ENCODE measurements at places on chromosomes 1 and 21. TPM values are rescaled to one million over a fixed set of nuclear protein-coding genes. Genes with fewer than 3 reads are reported as not detected.

- DNase-seq, result no peak
Measured at GRCh38 chr21:41656946-41657525, 109.8 kb downstream of the RIPK4 start.

- DNase-seq, result no peak
Measured at GRCh38 chr1:209767706-209768105, 11.9 kb downstream of the TRAF3IP3 start.

The GORAB gene
- 16.5 TPM for total RNA-seq

The TIAM1 gene
- total RNA-seq, result 0.03 TPM

The VASH2 gene
- total RNA-seq, result 0.68 TPM

The PRRX1 gene
- 1.8 TPM for total RNA-seq

GRCh38 chr1:109622895-109623294 lies 3.3 kb downstream of the AMPD2 start:
- no peak for DNase-seq

GRCh38 chr1:98368995-98369394 lies 292.5 kb upstream of the SNX7 start:
- no peak for DNase-seq

GRCh38 chr21:44357064-44357837 lies 3.8 kb downstream of the TRPM2 start:
- no peak for DNase-seq

- DNase-seq, result no peak
Measured at GRCh38 chr1:56867491-56867890, 12.9 kb downstream of the C8A start.

The SH2D1B gene
- total RNA-seq, result not detected

The CYP4B1 gene
- not detected for total RNA-seq

DNA sequence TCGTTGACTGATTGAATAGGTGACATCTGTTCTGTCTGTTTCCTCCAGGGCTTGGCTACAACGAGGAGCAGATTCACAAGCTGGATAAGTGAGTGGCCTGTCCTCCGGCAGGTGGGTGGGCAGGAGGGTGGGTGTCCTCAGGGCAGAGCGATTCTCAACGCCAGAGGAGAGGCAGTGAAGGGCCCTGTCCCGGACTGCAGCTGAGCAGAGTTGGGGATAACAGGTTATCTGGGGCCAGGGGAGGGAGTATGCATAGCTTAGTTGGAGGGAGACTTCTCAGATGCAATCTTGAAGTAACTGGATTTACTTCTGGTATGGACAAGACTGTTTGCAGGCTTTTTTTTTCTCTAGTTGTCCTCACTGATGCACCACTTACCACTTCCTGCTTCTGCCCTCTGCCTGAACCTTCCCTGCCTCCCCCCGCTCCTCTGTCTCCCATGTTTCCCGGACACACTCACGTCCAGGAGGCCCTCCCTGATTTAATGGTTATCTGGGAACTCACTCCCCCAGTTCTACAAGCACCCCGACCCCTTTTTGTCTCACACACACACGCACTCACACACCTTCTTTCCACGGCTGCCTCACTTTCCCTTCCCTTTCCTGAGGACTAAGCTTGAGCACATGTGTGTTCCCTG lies 16.4 kb upstream of the RASSF5 start:
- no peak for DNase-seq

DNA sequence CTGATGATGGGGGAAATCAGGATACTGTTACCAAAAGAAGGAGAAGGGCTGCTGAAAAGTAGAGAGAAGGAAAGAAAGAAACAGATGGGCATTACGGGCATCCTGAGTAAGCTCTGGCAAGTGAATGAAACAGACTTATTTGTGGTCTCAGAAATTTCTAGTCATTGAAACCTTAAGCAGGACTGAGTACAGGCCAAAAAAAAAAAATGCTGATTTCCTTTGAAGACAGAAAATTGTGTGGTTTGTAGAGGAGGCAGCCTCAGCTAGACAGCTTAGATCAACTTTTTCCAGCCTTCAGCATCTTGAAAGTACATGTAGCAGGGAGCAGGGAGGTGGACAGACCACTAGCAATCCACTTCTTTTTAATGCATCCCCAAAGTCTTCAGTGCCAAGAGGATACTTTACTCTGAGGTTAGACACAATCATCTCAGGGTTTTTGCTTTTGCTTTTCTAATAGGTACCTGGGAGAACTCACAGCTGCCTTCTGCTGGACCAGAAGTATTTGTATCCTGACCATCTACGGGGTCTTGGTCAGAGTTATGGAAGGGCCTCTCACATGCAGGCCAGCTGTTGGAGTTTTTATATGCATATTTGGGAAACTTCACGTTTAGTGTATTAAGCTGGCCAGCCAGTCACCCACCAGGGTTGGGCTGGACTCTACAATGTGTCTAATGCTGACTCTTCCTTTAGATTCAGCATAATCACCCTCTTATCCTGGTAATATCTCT lies 10.6 kb upstream of the CAPZB start:
- no peak for DNase-seq

DNA sequence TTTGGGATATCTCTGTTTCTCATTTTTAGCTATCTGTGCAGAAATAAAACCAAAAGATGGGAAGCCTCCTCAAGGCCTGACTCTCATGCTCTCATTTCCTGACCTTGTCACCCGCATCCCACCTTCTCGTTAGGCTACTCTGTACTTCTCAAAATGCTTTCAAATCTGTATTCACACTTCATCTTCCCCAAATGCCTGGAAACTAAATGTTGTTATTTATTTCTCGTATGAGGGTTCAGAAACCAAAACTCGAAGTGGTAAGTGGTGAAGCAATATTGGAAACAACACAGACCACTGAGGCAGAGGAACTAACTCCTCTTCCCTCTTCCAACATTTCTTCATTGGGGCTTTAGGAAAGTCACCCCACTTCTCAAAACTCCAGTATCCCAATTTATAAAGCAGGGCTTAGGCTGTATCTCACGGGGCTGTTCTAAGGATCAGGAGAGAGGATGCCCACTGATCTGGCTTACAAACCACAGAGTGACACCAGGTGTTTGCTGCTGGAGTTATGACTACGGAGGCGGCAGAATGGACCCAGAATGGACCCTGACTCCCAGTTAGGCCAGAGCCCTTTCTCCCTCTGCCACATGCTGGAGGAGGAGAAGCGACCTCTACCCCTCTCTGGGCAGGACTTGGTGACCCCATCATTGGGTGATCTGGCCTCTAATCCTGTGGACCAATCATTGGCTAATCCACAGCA lies 3.5 kb downstream of the SLAMF7 start:
- DNase-seq, result no peak

DNA sequence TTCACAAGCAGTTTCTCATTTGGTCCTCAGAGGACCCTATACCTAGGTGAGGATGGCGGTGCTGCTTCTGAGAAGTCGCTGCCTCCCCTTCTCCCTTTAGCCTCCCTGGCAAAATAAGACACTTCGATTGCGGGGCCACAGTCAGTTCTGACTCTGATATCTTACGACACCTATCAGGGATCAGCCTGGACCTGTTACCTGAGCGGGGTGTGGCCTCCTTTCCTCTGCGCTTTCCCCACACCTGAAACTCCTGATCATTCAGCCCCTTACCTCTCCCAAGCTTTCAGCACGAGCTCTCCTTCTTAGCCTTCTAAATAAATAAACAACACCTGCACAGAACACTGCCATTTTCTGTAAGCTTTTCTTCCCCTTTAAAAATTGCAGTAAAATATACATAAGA lies 24.6 kb upstream of the GPR137B start:
- DNase-seq, result no peak

- no peak for DNase-seq
Measured at GRCh38 chr1:54008876-54009275, 9.1 kb downstream of the LDLRAD1 start.

- no peak for DNase-seq
Measured at GRCh38 chr1:238961790-238962189, 424.6 kb upstream of the CHRM3 start.

DNA sequence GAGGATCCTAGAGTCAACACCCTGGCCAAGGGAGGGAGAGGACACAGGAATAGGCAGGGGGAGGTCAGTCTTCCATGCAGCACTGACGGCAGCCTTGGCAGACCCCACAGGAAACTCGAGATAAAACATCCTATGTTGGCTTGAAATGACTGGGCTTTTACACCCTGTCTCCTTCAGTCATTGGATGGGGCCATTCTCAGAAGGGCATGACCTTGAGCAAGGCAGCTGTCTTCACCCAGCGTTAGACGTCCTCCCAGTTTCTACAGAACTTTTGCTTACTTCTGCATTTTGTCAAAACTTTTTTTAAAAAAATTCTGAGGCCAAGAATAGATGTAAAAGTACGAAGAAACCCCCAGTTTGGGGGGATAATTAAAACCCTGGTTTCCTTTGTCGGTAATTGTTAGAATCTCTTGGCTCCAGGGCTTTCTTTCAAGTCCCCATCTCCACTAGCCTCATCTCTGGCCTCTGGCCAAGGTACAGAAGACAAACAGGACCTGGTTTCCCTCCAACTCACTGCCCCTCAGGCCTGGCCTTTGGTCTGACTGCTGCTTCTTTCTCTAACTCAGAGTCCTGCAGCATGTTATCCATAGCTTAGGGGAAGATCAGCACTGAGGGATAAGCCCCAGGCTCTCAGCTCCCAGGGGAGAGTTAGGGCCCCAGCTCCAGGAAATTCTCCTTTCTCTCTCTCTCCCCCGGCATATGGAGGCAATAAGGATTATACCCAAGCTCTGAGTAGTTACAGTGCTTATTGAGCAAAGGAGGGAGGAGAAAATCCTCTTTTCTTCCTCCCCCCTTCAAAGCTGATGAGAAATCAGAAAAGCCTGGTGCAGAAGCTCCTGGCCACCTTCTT lies 51.6 kb upstream of the KCND3 start:
- peak; percentile 38 for DNase-seq

The RHOU gene
- total RNA-seq, result 0.54 TPM

GRCh38 chr1:236545621-236546169 lies 21.9 kb downstream of the LGALS8 start:
- DNase-seq, result no peak

The YTHDF2 gene
- 99.4 TPM for total RNA-seq

GRCh38 chr21:15430577-15430976 lies 299.2 kb upstream of the USP25 start:
- no peak for DNase-seq

GRCh38 chr1:172863031-172863430 lies 187.7 kb downstream of the TNFSF18 start:
- no peak for DNase-seq

GRCh38 chr21:22725436-22725835 lies 1727.2 kb downstream of the NCAM2 start:
- DNase-seq, result no peak

The REG4 gene
- not detected for total RNA-seq

The SDC3 gene
- total RNA-seq, result 23.0 TPM

GRCh38 chr1:158527190-158527815 lies 26.9 kb downstream of the OR6Y1 start:
- DNase-seq, result no peak

The PTPN7 gene
- total RNA-seq, result not detected

The CHIA gene
- total RNA-seq, result not detected

DNA sequence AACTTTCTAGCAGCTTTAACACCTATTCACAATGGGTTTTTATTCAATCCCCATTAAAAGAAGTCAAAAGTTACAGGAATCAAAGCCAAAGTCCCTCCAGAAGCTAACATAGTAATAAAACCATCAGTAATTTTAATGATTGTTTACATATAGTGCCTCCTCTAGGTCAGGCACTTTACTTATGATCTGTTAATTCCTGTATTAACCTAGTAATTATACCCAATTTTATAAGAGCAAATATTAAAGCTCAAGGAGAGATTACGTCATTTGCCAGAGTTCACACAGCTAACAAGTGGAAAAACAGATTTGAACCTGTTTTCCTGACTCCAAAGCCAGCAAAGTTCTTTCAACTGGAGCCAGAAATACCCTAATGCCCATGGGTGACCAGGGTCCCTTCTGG lies 112.9 kb upstream of the F3 start:
- no peak for DNase-seq

The PTPRU gene
- 35.5 TPM for total RNA-seq

DNA sequence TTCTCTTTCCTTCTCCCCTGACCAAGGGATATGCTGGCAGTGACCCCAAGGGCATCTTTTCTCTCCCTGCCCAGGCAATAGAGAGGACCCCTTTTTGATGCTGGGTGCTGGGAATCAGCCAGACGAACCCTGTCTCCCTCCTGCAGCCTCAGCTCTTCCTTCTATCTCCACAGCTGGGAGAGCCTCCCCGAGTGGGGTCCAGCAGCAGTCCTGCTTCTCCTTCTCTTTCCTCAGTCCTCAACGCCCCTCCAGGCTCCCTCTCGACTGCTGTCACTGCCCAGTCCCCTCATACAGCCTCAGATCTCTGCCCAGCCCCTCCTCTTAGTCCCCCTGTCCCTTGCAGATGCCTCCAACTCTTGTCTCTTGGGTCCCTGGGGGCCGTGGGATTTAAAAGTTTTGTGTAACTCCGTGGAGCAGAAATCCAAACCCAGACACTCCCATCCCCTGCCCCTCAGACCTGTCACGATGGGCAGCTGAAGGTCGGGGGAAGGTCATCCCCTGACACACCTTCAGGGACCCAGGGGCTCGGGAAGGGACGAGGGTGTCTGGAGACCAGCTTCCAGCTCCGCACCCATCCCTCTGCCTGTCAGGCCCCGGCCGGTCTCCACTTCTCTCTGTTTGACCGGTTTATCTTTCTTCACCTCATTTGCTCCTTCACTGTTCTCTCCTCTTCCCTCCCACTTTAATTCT lies 5.8 kb upstream of the ETV3L start:
- DNase-seq, result no peak

- DNase-seq, result no peak
Measured at GRCh38 chr1:58592522-58593134, 15.6 kb upstream of the TACSTD2 start.

- no peak for DNase-seq
Measured at GRCh38 chr1:125086611-125087010, 3901.8 kb downstream of the SRGAP2C start.

DNA sequence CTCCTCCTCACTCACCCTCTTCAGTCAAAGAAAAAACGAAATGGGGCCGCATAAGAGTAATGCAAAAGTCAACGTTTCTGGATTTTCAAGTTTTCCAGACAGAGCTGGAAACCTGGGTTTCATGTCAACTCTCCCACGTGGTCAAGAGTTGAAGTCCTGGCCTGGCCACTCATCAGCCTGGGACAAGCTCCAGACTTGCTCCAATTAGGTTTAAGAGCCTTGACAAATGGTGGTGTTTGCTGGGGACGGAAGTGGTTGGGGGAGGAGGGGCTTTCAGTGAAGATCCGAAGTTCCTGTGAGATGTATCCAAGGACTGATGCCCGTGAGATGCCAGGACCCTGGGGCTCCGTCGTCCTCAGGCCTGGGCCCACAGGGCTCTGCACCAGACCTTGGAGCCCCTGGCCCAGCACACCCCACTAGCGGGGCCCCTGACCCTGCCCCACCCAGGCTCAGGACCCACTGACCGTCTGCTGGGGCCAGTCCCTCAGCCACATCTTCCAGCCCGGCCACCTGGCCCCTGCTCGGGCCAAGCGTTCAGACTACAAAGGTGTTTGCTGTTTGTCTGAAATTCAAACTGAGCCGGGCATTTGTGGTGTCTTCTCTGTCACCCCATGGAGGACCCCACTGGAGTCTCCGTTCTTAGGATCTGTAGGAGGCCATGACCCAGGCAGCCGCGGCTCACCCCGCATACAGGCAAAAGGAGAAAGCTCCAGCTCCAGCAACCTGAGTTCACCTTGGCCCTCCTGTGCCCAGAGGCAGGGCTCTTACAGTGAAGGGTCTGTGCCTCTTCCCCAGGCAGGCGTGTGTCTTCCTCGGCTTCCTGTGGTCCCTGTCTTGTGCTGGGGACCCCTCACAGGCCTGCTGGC lies 53.3 kb downstream of the SIK1 start:
- DNase-seq, result no peak

The STXBP3 gene
- 37.2 TPM for total RNA-seq

The ARHGEF16 gene
- total RNA-seq, result 20.2 TPM

GRCh38 chr1:114512595-114513280 lies 1.7 kb upstream of the TRIM33 start:
- DNase-seq, result no peak

The SLC50A1 gene
- 19.8 TPM for total RNA-seq
